ENCODE measurements at places on chromosomes 7 and 10.
A peak's percentile ranks its signal among the peaks of the same experiment; 100 is the strongest.

DNA sequence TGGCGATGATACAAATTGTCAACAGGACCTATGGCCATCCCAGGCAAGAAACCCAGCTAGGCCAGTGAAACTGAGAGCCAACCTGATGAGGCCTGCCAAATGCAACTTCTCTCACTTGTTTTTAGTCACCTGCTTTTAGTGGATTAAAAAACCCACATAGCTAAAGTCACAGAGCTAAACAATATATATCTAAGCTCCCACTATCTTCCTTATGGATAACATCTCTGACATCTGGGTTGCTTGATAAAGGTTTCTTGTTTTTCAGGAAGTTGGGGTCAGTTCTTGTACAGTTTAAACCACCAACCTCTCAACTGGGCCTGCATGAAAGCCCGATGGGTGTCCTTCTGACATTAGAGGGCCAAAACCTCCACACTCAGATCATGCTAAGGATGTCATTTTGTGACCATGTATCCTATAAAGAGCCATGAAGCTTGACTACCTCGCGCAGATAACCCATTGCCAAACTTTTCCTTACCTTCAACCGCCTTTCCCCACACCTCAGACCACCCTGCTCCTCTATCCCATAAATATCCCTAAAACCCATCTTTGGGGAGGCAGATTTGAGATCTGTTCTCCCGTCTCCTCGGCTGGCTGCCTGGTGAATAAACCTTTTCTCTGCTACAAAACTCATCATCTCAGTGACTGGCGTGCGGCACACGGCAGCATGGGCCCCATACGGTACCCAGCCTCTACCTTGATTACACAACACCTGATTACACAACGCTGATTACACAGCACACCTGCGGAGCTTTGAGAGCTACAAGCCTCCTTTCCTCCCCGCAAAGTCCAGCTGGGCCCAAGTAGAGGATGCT, 797 bp upstream of the STMP1 start:
- DNase-seq = no peak

DNA sequence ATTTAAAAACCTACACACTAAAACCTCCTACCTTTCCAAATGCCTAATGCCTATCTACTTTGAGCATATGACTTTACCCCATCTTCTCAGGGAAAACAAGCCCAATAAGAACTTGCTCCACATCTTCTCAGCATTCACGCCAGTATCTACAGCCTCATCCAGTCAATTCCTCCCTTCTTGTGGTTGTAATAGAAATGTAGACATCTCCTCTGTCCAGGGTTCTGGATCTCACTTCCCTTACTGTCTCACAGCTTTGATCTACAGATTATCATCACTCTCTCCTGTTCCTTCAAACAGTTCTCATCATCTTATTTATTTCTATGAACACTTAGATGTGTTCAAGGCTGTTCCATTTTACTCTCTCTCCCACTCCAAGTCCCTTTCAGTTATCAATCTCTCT, 70.4 kb upstream of the NOBOX start:
- DNase-seq = no peak

DNA sequence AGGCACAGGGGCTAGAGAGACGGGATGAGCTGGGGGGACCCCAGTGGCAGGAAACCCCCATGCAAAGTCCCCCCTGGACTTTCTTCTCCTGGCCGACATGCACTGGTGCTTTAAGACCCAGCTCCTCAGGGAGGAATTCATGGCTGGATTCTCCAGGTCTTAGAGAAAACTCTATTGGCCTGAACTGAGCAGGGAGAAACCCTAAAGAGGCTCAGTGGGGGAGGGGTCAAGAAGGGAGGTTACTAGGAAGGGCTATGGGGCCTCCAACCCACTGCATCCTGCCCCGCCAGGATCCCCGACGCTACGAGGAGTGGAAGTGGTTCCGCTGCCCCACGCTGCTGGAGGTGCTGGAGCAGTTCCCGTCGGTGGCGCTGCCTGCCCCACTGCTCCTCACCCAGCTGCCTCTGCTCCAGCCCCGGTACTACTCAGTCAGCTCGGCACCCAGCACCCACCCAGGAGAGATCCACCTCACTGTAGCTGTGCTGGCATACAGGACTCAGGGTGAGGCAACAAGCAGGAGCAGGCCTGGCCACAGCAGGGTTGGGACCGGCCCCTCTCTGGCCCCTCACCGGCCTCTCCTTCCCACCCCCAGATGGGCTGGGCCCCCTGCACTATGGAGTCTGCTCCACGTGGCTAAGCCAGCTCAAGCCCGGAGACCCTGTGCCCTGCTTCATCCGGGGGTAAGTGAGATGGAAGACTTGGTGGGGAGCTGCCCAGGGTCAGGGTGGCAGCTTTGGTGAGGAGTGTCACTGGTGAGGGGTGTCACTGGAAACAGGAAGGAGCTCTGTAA, 13.8 kb downstream of the ATG9B start:
- no peak for DNase-seq

DNA sequence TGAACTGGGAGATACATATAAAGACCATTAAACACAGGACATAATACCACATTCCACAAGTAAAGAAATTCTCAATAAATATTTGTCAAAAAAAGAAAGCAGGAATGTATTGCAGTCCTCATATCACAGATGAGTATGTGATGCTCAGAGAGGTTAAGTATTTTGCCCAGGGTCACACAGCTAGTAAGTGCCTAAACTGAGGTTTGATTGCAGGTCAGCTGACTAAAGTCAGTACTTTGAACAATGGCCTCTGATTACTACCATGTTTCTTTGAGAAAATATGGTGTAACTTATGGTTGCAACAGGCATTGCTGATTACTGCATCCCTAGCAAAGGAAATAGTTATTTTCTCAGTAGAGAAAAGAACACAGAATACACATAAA, 267.1 kb downstream of the ELMO1 start:
- no peak for DNase-seq

GRCh38 chr7:25260862-25261494, 32.7 kb upstream of the NPVF start:
- DNase-seq = no peak

- DNase-seq = no peak
Measured at GRCh38 chr10:4189281-4189680, 404.3 kb upstream of the KLF6 start.

DNA sequence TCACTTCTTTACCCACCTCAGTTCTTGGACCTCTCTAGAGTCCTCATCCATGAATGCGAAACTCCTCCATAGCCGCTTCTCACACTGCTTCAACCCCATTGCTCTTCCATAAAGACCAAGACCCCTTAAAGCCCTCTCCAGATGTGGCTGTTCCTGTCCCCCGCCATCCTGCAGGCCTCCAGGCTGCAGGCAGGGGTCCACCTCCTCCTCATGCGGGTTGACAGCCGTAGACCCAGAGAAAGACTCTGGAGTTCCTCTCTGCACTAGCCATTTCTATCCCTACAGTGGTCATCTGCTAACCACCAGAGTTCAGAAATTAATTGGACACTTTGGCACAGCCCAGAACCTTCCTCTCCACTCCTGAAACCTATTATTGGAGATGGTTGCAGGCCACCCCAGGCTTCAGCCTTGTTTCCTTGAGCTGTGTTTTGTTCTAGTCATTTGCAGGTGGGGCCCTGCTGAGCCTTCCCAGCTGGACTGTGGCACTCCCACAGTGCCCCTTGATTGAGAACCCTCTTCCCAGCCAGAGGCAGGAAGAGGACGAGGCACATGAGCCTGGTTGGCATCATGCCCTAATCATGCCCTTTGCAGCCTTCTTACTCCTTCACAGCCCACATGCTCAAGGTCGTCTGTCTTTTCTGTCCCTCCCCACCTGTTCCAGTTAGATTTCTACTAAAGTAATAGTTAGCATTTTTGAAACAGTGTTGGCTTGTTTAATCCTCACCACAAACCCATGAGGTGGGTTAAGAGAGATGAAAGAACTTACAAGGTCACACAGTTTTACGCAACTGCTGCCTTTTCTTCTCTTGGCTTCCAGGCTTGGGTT, 23.9 kb downstream of the CUL1 start:
- no peak for DNase-seq

DNA sequence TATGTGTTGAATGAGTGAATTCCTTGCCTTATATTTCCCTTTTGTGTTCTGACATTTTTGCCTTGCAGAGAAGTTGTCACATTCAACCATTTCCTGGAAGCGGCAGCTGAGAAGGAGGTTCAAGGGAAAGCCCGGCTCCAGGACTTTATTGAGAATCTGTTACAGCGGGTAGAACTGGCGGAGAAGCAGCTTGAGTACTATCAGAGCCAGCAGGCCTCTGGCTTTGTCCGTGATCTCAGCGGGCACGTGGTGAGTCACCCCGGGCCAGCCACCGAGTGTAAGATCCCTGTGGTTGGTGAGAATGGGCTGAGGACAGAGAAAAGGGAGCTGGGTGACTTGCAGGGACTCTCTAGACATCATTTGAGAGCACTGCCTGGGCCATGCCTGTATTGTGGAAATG, 14.2 kb downstream of the ZNF365 start:
- no peak for DNase-seq

- DNase-seq = no peak
Measured at GRCh38 chr7:94996369-94996768, 89.0 kb downstream of the PPP1R9A start.

DNA sequence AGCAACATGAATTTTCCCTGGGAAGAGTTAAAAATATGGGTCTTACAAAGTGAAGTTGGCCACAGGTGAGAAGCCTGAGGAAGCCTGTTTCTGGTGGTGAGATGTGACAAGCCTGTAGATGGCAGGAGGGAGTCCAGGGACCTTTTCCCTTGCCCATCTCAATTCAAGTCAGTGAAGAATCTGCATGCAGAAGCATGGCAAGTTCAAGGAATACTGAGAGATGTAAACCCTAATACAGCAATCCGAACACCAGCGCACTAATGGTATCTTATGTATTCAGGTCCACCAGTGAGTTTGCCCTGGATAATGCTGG, 73.6 kb downstream of the RHOBTB1 start:
- DNase-seq = no peak

DNA sequence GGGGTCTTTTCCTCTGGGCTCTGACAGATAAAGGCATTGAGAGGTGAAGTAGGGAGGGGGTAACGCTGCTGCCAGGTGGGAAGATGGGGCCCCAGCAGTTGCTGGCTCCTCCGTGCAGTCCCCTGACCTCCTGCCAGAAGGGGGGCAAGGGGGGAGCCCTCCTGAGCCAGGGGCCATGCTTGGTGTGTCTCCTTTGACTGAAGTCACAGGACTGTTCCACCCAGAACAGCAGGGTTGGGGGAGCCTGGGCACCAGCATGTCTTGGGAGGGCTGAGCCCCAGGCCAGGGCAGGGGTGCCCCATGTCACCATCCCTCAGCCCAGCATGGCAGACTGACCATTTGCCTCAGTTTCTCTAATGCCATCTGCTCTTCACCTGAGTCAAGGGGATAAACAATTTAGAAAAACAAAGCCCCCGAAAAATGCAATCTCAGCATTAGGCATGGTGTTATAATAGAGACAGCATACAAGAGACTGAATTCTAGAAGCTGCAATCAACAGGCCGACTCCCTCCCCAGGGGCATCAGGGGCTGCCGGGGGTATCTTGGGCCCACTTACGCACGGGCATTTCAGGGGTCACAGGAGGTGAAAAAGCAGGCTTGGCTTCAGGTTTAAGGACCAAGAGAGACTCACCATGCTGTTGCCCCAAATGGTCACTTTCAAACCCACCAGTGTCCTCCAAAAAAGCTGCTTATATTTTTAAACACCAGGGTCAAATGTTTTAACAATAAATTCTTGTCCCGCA, 108.6 kb upstream of the GPR26 start:
- no peak for DNase-seq

- peak; percentile 47 for DNase-seq
Measured at GRCh38 chr10:116147147-116147905, 125.7 kb downstream of the GFRA1 start.

DNA sequence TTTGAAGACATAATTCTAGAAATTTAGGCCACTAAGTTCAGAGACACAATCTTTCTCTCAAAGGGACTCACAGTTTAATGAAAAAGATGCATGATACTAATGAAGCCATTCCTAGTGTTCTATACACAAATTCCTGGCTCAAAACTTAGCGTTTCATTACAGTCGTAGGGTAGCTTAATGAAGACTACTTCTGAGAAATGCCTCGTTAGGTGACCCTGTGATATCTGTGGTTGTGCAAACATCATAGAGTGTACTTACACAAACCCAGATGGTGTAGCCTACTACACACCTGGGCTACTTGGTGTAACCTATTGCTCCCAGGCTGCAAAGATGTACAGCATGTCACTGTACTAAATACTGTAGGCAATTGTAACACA, 488 bp upstream of the CHCHD3 start:
- DNase-seq = no peak

GRCh38 chr7:134948736-134949135, 37.6 kb upstream of the AGBL3 start:
- no peak for DNase-seq

- no peak for DNase-seq
Measured at GRCh38 chr7:116571037-116571436, 46.2 kb downstream of the CAV1 start.

DNA sequence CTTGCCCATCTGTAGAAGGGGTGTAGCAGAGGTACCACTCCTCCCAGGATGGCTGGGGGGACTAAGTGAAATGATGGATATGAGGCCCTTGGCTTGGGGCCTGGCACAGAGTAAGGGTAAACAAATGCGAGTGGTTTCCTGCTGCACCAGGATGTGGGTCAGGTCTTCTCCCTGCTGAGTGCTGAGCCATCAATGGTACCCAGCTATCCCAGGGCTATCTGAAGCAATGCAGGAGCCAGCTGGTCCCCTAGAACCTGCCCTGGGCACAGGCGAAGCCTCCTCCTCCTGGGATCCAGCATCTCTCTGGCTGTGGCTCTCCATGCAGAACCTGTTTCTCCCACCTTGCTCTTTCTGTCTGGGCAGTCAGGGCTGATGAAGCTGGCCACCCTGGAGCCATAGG, 20.9 kb upstream of the GOLGA7B start:
- DNase-seq = no peak

- DNase-seq = no peak
Measured at GRCh38 chr10:87634311-87634710, 25.4 kb upstream of the PAPSS2 start.

- no peak for DNase-seq
Measured at GRCh38 chr10:7491949-7492659, 81.3 kb upstream of the SFMBT2 start.

Measured in activated naive CD8-positive, alpha-beta T cell treated with anti-CD3 and anti-CD28 coated beads for 36 hours (primary cell).